ENCODE measurements at places on chromosomes 12 and 14.
A peak's percentile ranks its signal among the peaks of the same experiment; 100 is the strongest.

DNA sequence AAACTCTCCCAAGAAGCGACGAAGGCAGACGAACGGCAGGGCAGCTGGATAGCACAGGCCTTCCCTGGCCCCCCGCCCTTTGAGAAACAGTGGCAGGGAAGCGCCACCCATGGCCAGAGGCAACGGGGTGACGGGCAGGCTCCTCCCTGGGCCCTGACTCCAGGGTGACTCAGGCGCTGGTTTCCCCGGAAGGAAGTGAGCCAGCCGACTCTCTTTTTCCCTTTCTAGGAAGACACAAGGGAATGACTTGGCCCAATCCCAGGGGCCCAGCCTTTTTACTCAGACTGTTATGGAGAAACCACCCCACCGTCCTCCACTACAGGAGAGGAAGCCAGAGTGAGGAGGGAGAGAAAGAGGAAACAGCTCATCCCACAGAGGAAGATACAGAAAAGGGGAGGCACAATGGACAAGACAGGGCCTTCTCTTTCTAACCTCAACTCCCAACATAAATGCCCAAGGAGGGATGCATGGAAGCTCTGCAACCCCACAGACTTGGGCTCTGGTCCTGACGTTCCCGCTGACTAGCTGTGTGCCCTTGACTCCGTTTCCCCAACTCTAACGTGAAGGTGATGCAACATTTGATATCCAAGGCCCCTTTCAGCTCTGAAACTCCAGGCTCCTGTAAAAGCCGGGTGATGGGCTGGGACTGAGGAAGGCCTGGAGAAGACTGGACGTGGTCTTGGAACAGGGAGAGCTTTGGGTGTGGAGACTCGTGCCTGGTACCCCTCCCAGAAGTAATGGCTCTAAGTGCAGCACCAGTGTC lies 27.9 kb downstream of the ACTN1 start:
- peak; percentile 89 for DNase-seq

- DNase-seq: peak; percentile 63
Observed at GRCh38 chr12:121668750-121669520, 519 bp downstream of the MORN3 start.

GRCh38 chr12:128971802-128972201 lies 118.5 kb downstream of the GLT1D1 start:
- DNase-seq: no peak

GRCh38 chr12:89856431-89856830 lies 147.8 kb upstream of the ATP2B1 start:
- no peak for DNase-seq

- no peak for DNase-seq
Observed at GRCh38 chr12:113276946-113277500, 55.8 kb downstream of the TPCN1 start.

DNA sequence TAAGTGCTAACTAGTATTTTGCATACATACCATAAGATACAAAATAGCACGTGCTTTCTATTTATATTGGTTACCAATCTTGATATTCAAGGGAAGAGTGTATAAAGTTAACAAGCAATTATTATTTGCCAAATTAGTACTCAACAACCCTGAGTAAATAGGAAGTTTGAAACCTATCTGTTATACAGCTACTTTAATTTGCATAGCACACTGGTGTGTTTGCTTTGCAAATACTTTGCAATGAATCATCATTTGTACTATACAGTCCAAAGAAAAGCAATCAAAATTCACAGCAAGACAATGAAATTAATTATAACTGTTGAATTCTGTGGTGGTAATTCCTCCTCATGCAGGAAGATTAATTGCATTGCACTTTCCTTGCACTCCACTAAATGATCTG lies 469.1 kb downstream of the PRKD1 start:
- DNase-seq: no peak

- DNase-seq: no peak
Observed at GRCh38 chr14:80275208-80275850, 64.0 kb upstream of the DIO2 start.

GRCh38 chr12:30877105-30877875 lies 49.3 kb upstream of the TSPAN11 start:
- DNase-seq: no peak

- DNase-seq: peak; percentile 31
Observed at GRCh38 chr14:70655110-70655826, 13.6 kb downstream of the TTC9 start.

- DNase-seq: peak; percentile 29
Observed at GRCh38 chr12:570921-571794, 92.1 kb downstream of the NINJ2 start.

DNA sequence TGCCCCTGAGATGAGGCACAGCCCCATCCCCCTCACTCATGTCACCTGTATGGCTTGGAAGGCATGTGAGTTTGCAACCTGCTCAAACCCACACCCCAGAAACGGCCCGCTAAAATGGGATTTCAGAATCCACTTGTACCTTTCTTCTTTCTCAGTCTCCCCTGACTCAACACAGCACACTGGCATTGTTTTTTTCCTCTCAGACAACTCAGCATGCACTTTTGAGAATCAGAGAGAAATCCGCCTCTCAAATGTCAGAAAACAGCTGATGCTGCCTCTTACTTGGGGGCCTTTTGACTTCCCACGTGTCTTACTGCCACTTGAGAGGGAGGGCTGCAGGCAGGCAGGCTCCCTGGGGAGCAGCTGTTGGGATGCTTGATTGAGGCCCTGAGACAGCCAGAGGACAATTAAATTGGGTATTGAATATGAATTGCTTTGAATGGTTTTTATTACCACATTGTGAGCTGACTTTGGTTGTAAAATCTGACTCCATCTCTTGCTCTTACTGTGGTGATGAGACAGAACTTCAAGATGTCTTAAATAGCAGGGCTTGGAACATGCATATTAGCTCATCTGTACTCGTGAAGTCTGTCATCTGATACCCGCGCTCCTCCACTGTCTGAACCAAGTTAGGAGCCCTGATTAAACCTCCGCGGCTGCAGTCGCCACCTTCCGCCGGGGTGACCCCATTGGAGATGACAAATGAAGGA lies 96.6 kb downstream of the APAF1 start:
- DNase-seq: no peak

GRCh38 chr12:52533686-52534470 lies 13.7 kb upstream of the KRT5 start:
- DNase-seq: no peak

DNA sequence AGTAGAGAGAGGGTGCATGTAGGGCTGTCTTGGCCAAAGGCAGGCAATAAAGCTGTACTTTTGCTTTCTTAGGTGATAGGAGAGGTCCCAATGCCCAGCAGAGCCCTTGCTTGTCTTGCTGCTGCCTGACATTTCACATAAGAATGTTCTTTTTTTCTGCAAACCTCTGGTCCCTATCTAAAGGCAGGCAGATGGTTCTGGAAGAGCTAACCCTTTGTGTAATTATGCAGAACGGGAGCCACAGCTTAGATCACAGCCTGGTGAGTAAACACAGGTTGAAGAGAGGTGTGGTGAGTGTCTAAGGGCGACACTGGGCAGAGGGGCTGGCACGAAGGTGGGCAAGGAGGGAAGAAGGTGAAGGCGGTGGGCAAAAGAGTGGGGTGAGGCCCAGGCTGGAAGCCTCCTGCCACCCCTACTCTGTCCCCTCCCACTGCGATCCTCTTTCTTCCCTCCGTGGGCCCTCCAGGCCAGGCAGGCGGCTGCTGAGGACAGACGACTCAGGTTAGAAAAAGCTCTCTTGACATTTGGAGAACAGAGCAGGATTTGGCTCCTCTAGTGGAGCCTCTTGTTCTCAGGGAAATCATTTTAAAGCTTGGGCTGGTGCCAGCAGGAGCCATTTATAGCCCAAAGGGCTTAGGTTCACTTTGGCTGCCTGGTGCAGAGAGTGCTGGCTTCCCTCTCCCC lies 42.8 kb downstream of the PRMT8 start:
- no peak for DNase-seq

DNA sequence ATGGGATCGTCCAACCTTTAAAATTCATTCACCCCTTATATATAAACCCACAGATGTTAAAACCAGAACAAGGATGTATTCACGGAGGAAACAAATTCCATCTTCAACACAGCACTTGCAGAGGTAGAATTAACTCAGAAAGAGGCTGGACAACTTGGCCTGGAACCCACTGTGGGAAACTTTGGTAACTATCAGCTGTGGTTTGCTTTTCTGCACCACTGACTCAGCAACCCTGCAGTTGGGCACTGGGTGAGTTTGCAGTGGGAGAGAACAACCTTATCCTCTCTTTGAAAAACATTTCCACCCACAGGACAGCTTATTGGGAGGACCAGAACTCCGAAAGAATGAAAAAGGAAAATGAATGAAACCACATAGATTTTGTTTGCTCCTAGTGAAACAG lies 66.3 kb downstream of the ZNF664 start:
- no peak for DNase-seq

DNA sequence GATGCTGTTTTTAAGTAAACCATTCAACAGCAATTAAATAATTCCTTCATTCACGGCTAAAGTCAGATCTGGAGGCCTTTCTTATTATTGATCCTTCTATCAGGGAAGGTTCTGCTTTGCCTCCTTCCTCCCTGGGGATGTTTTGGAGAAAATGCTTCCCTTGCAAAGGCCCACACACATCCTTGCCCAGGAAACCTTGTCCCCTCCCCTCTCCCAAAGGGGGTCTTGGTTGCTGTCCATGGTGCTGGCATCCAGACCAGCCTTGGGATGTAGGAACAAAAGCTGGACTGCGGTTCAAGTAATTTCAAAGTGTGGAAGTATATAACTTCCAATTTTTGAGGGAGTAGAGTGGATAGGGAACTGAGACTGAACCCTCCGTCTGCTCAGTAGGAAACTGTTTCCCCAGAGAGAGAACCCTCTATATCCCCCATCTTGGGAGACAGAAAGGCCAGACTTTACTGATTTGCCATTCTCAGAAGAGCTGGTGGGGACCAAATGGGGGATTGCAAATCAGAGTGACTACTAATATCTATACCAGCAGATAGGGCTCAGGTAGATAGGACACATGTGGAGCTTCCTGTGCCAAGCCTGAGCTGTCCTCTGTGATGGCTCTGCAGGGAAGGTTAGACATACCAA lies 5.6 kb downstream of the MARCHF9 start:
- DNase-seq: no peak

- DNase-seq: no peak
Observed at GRCh38 chr12:11746940-11747716, 97.7 kb downstream of the ETV6 start.

- no peak for DNase-seq
Observed at GRCh38 chr12:89326239-89327040, 25.9 kb downstream of the DUSP6 start.

- no peak for DNase-seq
Observed at GRCh38 chr14:101124815-101125214, 221.3 kb upstream of the RTL1 start.

GRCh38 chr12:81137801-81138200 lies 59.9 kb downstream of the ACSS3 start:
- DNase-seq: no peak

DNA sequence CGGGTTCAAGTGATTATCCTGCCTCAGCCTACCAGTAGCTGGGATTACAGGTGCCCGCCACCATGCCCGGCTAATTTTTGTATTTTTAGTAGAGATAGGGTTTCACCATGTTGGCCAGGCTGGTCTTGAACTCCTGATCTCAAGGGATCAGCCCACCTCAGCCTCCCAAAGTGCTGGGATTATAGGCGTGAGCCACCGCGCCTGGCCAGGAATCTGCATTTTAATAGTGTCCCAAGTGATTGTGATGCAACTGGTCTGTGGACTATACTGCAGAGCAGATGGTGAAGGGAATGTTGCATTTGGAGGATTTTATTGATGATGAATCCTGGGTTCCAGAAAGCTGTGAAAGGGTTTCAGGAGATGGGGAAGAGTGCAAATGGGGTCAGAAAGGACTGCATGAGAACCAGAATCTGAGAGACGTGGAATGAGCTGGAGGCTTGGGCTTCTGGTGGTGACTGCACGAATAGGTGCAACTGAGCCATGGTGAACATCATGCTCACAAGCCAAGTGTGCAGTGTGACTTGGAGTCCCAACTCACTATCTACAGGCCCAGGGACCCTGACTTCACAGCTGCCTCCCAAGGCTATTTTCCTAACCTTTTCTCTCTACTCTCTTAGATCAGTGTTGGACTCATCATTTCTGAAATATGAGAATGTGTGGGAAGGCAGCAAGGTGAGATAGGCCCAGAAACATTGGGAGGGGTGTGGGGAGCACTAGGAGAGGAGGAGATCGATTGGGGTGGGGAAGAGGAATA lies 4.5 kb downstream of the RPS26 start:
- DNase-seq: no peak

DNA sequence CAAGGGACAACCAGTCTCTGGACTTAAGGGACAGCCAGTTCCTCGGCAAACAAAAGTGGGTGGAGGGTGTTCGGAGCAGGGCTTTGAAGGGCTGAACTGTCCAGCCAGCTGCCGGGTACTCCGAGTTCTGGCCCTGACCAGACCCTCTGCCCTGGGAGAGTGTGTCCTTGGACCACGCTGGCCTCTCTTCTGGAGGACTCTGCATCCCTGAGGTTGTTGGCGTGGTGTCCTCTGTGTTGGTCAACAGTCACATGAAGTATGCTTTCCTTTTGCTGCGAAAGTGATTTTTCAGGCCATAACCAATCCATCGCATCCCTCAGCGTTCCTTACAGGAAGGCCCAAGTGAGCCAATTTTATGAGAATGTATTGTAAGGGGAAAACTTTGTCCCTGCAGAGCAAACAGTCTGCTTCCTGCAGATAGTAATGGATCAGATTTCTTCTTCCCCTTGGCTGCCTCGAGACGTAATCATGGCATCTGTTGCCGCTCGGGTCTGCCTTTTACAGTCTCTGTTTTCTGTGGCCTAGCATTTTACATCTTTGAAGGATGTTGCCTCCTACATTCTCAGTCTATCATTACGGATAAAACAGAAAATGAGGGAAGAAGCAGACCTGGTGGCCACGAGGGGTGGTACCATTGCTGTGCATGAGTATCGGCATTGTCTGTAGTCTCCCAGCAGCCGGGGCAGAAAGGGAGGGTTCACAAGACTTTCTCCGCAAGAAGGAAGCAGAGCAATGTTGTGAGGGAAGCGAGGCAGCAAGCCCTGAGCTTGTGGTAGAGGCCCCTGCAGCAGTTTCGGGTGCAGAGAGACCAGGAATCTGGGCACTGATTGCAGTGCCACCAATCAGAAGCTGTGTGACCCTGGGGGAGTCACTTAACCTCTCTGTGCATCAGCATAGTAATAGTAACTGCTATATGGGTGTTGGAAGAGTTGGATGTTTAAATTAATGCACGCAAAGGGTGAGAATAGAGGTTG lies 47.4 kb downstream of the SMIM41 start:
- no peak for DNase-seq

GRCh38 chr12:121424624-121424975 lies 24.7 kb downstream of the RNF34 start:
- no peak for DNase-seq

- DNase-seq: no peak
Observed at GRCh38 chr12:47785036-47785886, 12.2 kb downstream of the SLC48A1 start.

GRCh38 chr14:27916326-27916725 lies 850.3 kb upstream of the FOXG1 start:
- DNase-seq: no peak

DNA sequence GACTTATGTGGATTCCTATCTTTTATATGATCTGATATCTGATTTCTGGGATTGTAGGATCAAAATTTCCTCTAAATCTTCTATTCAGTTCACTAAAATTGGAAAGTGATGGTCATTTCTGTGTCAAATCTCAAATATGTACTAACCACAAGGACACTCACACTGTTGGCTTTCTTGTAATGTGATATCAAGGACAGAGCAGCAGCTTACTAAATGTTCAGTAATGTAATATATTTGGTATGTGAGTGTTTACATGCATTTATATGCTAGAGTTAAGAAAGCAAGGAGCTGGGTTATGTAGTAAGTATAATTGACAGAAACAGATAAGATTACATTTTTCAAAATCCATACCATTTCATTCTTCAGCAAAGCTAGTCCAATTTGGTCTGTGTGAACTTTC lies 16.5 kb downstream of the PUS7L start:
- DNase-seq: no peak

GRCh38 chr12:131311764-131312163 lies 358.1 kb downstream of the ADGRD1 start:
- DNase-seq: no peak

Data from Calu3 (cell line).